ENCODE measurements at places on chromosomes 6 and 20.

DNA sequence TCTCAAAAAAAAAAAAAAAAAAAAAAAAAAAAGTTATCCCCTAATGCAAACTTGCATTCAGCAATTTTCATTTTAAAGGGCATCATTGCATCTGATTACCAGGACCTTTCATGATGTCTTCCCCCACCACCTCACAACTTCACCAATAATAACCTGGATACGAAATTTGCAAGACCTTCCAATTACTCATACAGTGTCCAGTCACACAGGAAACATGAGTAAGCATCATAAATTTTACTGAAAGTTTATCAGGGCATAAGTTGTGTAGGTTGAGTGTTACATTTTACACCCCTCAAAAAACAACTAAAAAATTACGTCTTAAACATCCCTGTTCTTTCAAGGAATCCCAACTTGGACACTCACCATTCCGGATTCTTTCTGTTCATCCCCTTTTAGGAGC is 79.1 kb upstream of the ANKEF1 start:
- no peak for DNase-seq

- DNase-seq: no peak
Observed at GRCh38 chr6:69007781-69008180, 372.7 kb downstream of the ADGRB3 start.

- DNase-seq: no peak
Observed at GRCh38 chr6:107360476-107360875, 98.9 kb downstream of the PDSS2 start.

DNA sequence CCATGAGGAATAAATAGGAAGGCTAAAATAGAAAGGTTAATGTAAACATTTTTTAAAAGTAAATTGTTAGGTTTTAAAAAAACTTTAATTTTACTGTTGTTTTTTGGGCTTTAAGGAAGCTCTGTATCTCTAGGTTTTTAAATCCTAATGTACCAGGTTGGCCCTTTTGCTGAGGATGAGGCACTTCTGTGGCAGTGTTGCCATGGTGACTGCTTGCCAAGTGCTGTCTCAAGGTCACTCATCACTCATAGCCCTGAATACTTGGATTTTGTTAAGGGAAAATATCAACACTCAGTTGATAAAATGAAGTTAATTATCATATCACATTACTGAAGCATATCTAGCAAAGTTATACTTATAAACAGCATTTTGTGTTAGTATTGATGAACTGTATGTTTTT is 50.2 kb downstream of the NCOA3 start:
- DNase-seq: no peak

- DNase-seq: no peak
Observed at GRCh38 chr20:23242104-23242503, 108.5 kb upstream of the NXT1 start.
